T follicular helper cell (primary cell): ENCODE measurements at places on chromosomes 1 and 21.
A peak's percentile ranks its signal among the peaks of the same experiment; 100 is the strongest.

DNA sequence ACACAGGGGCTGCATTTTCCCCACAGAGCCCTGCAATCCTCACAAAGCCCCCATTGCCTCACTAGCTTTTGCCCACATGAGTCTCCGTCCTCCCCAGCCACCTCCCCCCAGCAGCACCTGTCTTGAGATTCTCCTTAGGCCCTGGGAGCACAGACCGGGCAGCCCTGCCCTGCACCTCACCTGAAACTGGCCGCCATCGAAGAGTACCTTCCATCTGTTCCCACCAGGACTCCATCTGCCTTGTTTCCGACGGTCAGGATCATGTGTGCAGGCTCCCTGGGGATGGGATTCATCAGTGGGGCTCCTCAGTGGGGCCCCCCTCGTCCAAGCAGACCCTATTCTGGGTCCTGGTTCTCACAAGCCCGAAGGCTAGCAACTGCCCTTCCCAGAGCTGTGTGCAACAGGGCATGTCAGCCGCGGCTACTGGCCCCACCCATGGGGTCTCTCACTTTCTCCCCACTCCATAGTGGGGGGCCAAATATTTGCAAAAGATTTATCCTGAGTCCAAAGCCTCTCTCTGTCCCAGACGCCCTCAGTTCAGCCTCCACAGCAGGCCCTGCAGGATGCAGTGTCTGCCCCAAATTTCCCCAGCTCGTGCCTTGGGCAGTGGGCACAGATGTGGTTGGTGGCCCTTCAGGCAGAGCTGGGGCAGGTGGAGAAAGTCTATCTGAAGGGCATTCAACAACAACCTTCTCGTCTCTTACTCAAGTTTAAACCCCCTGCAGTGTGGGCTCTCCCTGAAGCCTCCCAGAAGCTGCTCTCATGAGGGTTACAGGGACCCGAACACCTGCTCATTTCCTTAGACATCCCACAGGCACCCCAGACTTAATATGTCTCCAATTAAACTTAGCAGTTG is 4.8 kb downstream of the PDZK1IP1 start:
- no peak for DNase-seq

DNA sequence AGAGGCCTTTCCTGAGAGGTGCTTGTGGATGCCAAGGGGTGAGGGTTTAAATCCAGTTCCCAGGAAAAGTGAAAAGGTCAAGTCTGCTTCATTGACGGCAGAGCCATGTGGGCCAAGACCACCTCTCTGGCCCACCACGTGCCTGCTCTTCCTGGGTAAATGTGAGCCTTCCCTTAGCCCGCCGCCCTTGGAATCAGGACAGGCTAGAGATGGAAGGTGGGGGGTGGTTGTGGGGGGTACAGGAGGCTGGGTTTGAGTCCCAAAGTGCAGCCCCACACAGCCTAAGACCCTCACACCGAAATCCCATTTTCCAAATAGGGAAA is 104.4 kb downstream of the EPHB2 start:
- no peak for DNase-seq

- DNase-seq: no peak
Observed at GRCh38 chr1:182682898-182683501, 1.4 kb downstream of the RGS8 start.

GRCh38 chr1:169161496-169162194 is 55.2 kb downstream of the ATP1B1 start:
- DNase-seq: no peak

- no peak for DNase-seq
Observed at GRCh38 chr1:97066860-97067259, 345.3 kb downstream of the PTBP2 start.

- peak; percentile 3 for DNase-seq
Observed at GRCh38 chr1:235888119-235888643, 21.5 kb upstream of the LYST start.
